Stimulated activated CD4-positive, alpha-beta T cell treated with anti-CD3 and anti-CD28 coated beads, Interleukin-2, amount 100 ng/mL, for 24 hours (primary cell): ENCODE measurements at places on chromosomes 4 and X.

- no peak for DNase-seq
Measured at GRCh38 chr4:144720491-144720890, 74.5 kb downstream of the HHIP start.

- DNase-seq = peak; percentile 88
Measured at GRCh38 chrX:100768679-100769338, 36.9 kb upstream of the SYTL4 start.

DNA sequence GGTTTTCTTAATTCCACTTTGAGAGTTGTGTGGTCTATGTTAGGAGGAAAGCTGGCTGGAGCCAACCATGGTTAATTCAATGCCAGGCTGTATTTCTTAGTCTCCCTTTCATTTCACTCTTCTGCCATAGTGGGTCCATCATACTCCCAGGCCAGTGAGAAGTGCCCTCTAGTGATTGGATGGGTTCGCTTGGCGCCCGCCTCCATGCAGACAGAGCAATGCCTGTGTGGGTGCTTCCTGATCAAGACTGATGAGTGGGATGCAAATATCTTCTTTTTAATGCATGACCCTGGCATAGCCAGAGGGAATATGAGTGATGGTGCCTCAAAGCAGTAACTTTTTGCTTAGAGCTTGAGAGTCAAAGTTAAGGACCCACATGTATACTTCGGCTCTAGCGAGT lies 6.4 kb downstream of the BMX start:
- DNase-seq = no peak

- DNase-seq = peak; percentile 29
Measured at GRCh38 chrX:14095702-14096101, 66.0 kb upstream of the GEMIN8 start.

GRCh38 chrX:149992918-149993317 lies 54.6 kb upstream of the EOLA2 start:
- no peak for DNase-seq

DNA sequence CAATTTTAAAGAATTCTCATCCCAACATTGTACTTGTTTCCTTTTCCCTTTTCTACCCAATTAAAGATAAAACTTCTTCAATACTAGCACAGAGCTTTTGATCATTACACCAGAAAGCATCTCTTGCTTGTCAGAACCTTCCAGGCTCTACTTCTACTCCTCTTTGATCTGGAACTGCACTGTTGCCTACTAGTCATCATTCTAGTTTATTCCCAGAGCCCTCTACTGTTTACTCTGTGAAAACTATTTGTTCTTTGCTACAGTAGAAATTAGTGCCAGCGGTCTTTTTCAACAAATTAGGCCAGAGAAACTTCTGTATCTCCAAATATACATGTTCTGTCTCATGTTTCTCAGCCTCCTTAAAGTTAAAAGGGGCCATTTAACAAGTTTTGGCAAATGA lies 46.8 kb upstream of the TMPRSS11F start:
- no peak for DNase-seq

DNA sequence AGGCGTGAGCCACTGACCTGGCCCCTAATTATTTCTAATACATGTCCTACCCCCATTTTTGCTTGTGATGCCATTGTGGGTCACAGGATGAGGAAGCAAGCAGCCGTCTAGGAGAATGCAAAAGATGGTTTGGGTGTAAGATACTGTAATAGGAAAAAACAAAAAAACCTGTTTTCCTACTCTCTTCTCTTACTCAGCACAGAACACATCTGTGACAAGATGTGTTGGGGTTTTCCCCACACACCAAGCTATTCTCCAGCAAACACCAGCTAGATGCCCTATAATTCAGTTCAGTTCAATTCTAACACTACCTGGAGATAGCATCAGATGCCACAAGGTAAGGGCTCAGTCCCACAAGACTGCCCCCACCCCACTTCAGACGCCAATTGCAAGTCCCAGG lies 15.3 kb upstream of the HPRT1 start:
- DNase-seq = no peak

DNA sequence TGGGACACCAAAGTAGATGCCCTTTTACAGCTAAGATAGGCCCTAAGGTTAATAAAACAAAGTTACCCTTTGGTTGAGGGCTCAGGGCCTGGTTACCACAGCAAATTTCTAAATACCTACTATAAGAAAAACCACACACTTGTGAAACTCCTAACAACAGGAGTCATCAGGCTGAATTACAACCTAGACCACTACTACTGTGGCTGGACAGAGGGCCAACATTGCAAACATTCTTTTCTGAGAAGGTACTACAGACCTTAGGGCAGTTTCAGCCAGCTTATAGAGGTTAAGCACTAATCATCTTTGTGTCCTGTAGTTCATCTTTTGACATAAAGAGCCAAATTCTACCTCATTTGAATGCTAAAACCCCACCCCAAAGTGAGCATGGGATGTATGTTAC lies 504.0 kb downstream of the RAPGEF2 start:
- DNase-seq = no peak

DNA sequence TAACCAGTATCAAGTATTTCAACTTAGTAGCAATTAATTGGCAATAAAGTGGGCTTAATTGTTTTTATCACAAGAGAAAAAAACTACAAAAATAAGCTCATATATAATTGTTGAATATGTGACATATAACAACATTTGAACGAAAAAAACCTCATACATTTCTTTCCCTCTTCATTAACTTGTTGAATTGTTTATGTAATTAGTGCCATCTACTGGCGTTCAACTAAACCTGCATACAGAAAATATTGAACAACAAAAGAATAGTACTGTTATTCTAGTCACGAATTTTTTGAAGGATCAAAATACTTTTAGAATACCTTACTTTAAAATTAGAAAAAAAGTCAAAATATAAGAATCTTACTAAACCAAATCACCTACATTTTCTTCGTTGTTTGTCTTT lies 586.5 kb upstream of the FTHL17 start:
- no peak for DNase-seq

DNA sequence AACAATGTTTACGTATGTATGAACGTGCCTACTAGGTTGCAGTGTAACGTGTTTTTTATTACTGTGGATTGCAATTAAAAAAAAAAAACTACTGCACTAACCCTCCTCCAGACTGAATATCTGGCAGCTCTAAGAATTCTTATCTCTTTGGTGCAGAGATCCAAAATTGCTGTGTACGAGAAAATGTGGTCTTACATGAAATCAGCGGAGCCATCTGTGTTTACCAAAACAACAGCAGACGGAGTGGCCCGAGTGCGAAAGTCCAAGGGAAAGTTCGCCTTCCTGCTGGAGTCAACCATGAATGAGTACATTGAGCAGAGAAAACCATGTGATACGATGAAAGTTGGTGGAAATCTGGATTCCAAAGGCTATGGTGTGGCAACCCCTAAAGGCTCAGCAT lies 268.1 kb downstream of the THOC2 start:
- no peak for DNase-seq

GRCh38 chr4:186536285-186536684 lies 19.1 kb downstream of the MTNR1A start:
- DNase-seq = no peak

DNA sequence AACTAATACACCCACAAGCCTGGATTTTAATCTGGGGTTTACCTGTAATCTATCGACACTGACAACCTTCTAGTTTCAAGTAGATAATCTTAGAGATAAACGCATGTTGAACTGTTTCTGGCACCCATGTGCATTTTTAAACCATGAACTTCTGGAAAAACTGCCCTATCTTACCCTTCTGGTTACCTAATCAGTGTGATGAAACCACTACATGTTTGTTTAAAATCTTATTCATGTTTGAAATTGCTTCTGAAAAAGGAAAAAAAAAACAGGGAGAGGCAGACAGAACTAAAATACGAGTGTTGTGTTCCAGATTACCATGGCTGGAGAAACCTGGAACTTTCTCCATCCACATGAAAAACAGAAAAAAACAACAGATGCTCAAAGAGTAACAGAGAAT lies 139.3 kb downstream of the MID1IP1 start:
- no peak for DNase-seq
